AG04450 (cell line): ENCODE measurements at places on chromosomes 7 and 10. TPM values are rescaled to one million over a fixed set of nuclear protein-coding genes. Genes with fewer than 3 reads are reported as not detected.

DNA sequence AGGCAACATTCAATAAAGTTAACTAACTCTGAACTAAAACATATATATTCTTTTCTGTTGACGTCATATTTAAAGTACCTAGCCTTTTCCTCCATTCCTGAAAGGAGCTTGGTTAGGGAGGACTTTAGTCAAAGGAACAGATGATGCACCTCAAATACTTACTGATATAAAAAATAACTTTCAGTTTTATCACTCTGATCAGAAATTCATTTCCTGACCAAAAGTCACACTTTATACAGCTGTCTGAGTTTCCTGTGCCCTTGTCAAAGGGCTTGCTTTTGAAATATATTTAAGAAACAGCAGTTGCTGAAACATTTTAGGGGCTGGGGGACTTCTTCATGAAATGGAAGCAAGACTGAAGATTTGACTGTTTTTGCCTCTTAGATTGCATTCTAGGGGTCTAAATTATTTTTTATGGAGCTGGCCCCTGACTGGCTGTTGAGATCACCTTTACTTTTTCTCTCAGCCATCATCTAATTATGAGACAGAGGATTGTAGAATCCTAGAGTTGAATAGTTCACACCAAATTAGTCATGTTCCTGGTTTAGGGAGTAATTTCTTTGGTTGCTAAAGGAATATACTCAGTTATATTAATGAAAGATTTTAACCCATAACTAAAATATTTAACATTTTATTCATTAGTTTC, 46.6 kb downstream of the GLCCI1 start:
- DNase-seq: no peak

DNA sequence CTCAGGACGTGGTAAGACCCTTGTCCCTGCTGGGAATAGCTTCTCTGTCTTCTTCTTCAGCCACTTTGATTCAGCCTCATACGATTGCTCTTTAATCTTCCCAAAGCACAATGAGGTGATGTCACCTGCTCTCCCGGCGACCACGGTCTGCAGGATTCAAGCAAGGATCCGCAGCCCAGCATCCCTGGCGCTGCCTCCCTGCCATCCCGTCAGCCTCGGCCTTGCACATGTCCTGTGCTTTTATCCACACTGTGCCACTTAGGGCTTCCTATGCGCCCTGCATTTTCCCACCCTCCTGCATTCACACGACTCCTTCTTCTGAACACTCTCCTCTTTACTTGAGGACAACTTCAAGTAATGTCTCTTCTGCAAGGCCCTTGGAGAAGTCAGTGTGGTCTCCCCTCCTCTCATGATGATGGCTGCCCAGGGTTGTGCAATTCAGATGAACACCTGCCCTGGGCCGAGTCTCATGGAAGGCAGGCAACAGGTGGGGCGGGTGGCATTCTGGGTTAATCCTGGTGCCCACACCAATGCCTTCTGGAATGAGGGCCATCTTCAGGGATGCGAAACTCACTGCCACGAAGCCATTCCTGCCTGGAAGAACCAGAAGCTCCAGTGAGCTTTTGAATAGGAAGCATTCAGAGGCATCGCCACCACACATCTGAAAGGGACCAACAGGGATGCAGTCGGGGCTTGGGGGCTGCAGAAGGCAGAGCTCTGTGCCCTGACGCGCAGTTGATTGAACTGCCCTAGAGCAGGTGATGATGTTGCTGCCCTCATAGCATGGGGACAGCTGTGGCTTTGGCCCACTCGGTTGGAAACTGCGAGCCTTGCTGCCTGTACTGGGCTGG, 287.5 kb downstream of the GLRX3 start:
- no peak for DNase-seq

- no peak for DNase-seq
Measured at GRCh38 chr7:69674701-69675182, 76.5 kb downstream of the AUTS2 start.

PLCE1 gene
- 2.0 and 2.2 TPM in 2 replicates for polyA plus RNA-seq
